ENCODE measurements at places on chromosomes 7 and 10.

DNA sequence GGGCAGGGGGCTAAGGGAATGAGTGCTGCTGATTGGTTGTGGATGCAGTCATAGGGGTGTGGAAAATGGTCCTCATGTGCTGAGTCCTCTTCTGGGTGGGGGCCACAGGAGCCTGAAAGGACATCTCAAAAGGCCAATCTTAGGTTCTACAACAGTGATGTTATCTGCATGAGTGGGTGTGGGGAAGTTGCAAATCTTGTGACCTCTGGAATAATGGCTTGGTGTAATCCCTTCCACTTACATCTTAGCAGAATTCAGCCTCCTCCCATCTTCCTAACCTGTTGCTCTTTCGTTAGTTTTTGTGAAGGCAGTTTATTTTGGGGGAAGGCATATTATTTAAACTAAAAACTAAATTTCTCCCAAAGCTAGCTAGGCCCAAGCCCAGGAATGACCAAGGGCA, 42.0 kb upstream of the OIT3 start:
- DNase-seq, result no peak

DNA sequence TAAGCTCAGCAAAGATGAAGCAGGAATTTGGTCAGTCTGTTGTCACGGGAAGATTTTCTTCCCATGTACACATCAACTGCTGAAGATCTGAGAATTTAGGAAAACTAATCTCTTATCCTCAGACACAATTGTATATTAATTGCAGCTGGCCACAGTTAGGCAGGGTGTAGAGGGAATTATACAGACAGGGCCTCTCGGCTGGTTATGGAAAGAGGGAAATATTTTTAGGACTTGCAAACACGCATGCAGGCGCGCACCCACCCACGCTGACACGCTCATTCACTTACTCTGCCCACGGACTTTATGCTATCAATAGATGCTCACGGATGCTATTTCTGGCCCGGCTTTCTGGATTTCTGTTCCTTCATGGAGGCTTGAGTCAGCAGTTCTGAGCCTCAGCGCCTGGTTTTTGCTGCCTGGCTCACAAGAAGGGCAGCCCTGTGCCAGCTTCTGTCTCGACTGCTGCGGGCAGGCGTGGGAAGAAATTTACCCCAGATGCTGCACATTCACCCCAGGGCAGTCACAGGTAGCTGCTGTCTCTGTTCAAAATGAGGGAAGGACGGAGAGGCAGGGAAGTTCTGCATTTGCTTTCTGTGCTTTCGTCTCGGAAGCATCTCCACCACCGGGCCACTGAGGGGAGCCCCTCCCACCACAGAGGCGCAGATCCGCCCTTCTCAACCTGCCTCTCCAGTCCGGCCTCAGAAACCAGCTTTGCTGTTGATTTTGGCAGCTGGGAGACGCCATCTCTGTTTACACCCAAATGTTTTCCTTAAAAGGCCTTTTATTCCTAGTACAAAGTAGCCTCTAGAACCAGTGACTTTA, 116.3 kb upstream of the BTBD16 start:
- DNase-seq, result peak; percentile 44

DNA sequence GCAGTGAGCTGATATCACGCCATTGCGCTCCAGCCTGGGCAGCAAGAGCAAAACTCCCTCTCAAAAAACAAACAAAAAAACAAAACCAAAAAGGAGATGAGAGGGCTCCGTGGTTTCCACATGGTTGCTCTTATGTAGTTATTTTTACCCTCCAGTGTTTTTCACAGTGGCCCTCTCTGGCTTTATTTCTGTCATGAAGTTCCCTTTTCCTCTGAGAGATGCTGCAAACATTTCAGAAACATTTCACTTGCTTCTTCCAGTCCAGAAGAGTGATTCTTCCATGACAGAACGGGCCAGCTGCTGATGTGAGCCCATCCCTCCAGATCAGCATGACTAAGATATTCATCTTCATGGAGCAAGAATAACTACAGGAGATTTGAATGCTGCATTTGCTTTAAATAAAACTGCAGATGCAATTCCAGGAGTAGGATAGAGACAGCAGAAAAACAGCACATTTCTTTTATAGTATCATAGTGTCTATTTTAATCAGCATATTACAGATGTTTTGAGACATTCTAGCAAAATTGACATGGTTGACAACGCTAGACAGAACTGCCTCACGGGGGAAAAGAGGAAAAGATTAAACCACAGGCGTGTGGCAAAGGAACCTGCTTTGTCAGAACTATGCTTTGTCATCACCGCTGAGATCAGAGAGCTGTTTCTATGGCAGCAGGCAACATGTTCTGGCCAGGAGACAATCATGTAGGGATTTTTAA, 40.3 kb downstream of the NRCAM start:
- DNase-seq, result peak; percentile 20

DNA sequence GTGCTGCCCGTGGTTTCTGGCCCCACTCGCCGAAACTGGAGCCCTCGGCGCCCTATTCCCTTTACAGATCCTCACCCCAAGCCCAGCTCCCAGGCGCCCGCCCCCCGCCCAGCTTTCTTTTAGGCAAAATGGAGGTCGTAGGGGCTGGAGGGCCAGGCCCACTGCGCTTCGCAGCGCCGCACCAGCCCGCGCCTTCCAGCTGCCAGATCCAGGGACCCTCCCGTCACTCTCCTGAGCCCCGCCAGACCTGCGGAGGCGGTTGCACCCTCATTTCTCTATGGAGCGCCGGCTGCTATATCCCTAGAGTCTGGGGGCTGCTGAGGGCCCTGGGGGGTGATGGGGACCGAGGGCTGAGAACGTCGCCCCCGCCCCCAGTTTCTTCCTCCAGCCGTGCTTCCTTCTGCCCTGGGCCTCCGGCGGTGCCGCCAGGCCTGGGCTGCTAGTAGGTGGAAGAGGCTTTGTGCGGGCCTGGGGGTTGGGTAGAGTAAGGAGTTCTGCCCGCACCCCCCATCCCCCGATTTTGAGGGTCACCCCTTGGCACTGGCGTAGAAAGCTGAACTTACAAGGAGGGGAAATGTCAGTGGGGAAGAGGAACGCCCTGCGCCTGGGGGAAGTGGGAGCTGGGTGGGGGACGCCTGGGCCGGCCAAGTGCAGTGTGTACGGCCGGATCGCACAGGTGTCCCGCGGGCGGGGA, 1.0 kb downstream of the GNB2 start:
- no peak for DNase-seq

DNA sequence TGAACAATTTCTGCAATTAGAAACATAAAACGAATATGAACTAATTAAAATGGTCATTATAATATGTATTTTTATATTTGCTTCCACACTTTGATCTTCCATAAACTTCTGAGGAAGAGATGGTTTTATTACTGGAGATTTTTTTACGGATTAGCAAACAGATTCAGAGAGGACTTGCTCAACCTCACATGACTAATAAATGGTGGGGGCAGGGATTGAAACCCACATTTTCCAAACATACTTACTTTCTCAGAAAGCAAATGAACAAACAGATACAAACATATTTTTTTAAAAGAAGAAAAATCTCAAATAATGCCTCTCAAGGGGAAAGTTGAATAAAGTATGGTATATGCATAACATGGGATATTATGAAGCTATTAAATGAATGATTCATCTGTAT, 18.3 kb downstream of the ANKMY2 start:
- peak; percentile 40 for DNase-seq

DNA sequence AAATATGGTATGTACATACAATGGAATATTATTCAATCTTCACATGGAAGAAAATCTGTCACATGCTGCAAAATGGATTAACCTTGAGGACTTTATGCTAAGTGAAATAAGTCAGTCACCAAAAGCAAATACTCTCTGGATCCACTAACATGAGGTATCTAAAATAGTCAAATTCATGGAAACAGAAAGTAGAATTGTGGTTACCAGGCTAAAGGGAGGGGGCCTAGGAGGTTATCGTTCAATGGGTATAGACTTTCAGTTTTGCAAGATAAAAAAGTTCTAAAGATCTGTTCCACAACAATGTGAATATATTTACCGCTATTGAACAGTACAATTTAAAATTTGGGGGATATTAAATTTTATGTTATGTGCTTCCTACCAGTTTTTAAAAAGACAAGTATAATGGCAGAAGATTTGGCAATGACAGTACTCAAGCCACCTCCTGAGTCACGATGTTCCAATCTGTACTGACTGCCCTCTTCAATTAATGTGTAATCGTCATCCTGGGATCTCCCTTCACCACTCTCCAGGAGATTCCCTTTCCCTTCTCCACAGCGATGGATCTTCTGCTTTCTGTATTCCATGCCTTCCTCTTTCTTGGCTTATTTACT, 32.3 kb upstream of the IL6 start:
- no peak for DNase-seq

DNA sequence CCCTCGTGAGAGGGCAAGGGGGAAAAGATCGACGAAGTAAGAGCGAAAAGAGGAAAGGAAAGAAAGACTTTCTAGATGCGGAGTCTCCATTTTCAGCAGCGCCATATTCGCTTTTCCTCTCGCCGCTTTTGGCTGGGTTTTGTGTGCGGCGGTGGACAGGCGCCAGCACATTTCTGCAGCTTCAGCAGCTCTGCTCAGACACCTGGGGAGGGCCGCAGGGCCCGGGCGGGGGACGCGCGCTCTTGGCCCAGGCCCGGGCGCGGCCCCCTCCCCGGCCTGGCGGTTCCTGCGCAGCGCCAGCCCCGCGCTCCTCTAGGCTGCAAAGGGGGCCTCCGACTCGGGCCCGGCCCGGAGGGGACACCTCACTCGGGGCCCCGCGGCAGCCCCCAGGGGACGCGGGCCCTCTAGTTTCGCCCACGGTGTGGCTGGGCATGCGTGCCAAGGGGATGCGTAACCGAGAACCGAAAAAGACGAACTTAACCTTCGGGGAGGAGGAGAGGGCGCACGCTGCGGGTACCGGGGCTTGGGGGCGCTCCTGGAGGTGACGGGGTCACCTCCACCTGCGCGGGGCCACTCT, 34.5 kb upstream of the EBLN1 start:
- peak; percentile 39 for DNase-seq

GRCh38 chr10:79547973-79548372, 12.2 kb downstream of the SFTPA2 start:
- no peak for DNase-seq

DNA sequence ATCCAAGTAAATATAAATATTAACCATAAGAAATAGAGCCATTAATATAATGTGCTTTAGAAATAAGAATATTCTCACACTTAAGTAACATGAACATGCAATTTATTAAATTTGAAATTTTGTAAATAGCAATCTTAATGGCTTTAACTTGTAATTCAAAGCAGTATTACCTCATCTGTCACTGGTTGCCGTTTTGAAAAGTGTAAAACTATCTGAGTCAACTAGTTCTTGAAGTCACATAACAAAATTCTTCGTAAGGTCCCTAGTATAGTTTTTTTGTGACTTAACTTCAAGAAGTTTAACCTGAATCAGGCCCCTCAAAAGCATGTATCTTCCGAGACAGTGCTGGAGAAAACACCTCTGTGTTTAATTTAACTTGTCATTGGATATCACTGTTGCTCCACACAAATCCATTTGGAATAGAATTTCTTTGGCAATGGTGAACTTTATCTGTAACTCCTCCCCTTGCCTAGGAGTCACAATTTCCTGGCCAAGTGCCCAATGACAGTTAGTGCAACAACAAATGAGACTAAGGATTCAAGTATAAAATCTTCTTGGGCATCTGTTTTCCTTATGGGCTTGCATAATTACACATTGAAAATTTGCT, 47.1 kb downstream of the NT5C2 start:
- peak; percentile 90 for DNase-seq

- DNase-seq, result no peak
Observed at GRCh38 chr7:75644589-75644988, 94.2 kb downstream of the HIP1 start.

DNA sequence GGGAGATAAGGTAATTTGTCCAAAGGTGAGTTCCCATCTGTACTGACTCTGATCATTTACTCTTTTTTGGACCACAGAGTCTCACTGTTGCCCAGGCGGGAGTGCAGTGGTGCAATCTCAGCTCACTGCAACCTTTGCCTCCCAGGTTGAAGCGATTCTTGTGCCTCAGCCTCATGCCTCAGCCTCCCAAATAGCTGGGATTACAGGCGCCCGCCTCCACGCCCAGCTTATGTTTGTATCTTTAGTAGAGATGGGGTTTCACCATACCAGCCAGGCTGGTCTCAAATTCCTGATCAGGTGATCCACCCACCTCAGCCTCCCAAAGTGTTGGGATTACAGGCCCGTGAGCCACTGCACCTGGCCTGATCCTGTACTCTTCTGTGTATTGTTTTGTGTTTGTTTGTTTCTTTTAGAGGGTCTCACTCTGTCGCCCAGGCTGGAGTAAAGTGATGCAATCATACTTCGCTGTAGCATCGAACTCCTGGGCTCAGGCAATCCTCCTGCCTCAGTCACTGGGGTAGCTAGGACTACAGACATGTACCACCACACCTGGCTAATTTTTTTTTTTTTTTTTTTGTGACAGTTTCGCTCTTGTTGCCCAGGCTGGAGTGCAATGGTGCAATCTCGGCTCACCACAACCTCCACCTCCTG, 2.4 kb downstream of the NOLC1 start:
- no peak for DNase-seq

GRCh38 chr10:95267251-95267650, 23.6 kb downstream of the PDLIM1 start:
- no peak for DNase-seq

- no peak for DNase-seq
Observed at GRCh38 chr10:42979721-42980467, 97.0 kb upstream of the RET start.

- peak; percentile 78 for DNase-seq
Observed at GRCh38 chr10:76408646-76409045, 977.2 kb downstream of the LRMDA start.

DNA sequence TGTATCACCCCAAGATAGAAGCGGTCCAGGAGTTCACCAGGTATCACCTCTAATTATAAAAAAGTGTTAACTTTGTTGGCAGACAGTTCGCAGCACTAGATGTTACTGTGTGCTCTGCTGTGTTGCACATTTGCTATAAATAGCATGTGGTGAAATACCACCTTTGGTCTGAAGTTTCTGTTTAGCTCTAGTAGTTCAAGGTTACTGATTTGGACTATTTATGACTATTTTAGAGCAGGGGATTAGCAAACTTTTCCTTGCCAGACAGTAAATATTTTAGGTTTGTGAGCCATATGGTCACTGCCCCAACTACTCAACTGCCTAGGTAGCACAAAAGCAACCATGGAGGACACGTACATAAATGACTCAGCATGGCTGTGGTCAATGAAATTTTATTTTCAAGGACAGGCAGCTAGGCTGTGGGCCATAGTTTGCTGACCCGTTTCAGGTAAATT, 16.5 kb downstream of the DENND10 start:
- peak; percentile 45 for DNase-seq

DNA sequence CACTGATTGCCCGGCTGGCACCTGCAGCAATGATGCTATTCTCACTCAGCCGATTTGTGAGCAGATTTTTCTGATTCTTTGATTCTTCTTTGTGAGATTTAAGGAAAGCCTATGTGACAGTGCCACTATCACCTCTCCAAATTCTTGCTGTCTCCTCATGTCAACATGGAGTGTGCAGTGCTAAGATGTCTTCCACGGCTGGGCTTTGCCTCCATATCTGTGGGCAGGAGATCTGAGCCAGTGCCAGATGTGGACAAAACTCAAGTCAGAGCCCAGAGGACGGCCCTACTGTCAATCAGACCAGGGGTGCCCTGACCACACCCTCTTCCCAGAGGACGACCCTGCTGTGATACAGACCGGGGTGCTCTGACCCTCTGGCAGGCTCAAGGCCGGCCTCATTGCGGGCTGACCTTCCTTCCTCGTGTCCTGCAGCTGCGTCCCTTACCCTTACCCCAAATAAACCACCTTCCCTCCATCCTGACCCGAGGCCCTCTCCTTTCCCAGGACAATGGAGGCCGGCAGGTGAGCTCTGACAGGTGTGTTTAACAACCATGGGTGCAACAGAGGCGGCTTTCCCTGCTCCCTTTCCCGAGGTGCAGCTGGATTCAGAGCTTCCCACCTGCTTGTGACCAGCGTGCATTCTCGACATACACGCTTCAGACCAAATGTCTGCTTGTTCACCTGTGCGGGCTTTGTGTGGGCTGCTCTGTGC, 221.4 kb downstream of the ADARB2 start:
- DNase-seq, result no peak

- no peak for DNase-seq
Observed at GRCh38 chr10:71727738-71728737, 8.5 kb upstream of the C10orf105 start.
